ENCODE measurements at places on chromosomes 5 and 9.
A peak's percentile ranks its signal among the peaks of the same experiment; 100 is the strongest.

DNA sequence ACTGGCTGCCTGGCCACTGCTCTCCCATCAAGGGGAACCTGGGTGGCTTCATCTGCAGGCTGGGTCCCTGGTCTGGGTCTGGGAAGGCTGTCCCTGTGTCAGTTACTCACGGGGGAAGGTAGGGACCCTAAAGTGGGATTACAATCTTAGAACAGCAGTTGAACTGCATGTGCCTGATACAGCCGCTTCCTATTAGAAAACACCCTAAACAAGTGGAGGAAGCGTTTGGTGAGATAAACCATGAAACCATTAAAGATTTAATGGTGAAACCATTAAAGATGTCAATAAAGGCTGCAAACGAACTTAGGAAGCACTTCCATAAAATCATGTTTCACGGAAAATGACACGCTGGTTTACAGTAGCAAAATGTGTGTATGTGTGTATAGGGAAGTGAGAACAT, 2.5 kb upstream of the GFI1B start:
- DNase-seq = no peak

DNA sequence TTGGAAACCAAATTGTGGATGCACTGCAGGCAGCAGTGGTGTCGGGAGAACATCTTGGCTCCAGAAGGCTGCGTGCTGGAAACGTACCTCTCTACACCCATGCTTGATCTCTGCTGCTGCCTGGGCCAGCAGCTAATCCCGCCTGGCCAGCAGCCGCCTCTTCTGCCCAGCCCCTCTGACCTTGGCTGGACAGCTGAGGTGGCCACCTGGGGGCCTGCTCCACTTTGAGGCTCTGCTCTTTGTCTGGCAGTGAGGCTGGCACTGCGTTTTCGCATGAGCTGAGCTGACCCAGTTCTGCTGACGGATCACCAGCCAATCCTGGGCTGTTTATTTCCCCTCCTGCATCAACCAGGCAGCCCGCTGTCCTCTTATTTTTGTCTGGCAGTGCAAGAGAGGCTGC, 154.9 kb downstream of the TENT4A start:
- no peak for DNase-seq

GRCh38 chr5:109550077-109550476, 139.7 kb upstream of the MAN2A1 start:
- DNase-seq = no peak

- no peak for DNase-seq
Observed at GRCh38 chr5:68681929-68682328, 411.9 kb upstream of the SLC30A5 start.

GRCh38 chr5:80318212-80318611, 1.6 kb upstream of the SPZ1 start:
- no peak for DNase-seq

GRCh38 chr9:124708633-124709291, 62.3 kb downstream of the NR6A1 start:
- DNase-seq = no peak

GRCh38 chr5:112234000-112234399, 185.1 kb downstream of the EPB41L4A start:
- no peak for DNase-seq

- DNase-seq = no peak
Observed at GRCh38 chr9:124216474-124217176, 41.1 kb upstream of the NEK6 start.

DNA sequence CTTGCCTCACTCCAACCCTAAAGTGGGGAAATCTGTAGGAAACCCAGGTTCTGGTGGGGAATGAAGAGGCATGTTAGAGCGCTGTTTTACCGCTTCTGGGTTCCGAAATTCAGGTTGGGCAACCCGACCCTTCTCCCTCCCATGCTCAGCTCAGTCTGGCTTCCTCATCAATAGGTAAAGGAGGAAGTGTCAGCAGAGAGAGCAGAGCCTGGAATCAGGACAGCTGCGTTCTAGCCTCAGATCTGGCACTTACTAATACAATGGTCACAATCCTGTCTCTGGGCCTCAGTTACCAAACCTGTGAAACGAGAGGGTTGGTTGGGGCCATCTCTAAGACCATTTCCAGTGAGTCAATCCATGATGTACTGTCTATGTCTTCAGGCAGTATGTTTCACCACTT, 16.2 kb upstream of the TNIP1 start:
- no peak for DNase-seq

DNA sequence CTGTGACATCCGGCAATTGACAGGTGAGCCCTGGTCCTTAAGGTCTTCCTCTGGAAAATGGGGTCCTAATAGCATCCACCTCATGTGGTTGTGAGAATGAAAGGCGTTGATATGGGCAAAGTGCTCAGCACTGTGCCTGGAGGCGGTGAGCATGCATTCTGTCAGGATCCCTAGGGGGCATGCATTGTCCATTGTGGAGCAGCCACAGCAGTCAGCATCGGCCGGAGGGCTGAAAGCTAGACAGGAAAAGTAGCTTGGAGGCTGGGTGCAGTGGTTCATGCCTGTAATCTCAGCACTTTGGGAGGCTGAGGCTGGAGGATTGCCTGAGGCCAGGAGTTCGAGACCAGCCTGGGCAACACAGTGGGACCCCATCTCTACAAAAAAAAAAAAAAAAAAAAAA, 122.2 kb downstream of the LHX2 start:
- peak; percentile 65 for DNase-seq

DNA sequence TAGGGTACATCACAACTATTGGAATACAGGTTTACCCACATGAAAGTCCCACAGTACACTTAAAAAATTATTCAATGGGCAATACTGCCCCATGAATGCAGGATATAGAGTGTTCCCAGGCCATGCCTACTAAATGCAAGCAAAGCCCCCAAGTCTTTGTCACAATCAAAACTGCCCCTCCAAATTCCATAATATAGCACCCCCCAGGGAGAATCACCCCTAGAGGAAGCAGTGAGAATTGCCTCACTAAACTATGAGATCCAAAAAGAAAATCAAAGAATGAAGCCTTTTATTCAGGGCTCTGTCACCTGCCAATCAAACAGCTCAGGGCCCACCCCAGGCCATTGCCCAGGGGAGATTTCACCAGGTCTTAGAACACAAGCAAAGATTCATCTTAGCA, 90.8 kb downstream of the ATPSCKMT start:
- DNase-seq = no peak

- no peak for DNase-seq
Observed at GRCh38 chr5:90480699-90481098, 6.0 kb downstream of the POLR3G start.

DNA sequence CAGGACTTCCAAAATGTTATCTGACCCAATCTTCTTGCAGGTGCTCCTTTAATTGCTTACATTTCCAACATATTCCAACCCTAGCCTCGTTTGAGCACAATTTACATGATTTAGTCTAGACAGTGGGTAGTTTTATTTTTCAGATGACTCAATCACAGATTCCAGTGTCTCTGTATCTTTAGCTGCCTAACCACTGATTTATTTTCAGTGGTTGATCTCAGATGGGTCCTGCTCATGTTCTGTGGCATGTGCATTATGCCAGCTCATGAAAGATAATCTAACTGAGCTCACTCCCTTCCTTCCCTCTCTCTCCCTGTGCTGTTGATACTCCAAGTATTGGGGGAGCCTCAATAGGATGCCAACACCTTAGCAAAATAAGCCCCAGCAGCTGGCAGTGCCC, 106.1 kb upstream of the ICE1 start:
- DNase-seq = no peak

DNA sequence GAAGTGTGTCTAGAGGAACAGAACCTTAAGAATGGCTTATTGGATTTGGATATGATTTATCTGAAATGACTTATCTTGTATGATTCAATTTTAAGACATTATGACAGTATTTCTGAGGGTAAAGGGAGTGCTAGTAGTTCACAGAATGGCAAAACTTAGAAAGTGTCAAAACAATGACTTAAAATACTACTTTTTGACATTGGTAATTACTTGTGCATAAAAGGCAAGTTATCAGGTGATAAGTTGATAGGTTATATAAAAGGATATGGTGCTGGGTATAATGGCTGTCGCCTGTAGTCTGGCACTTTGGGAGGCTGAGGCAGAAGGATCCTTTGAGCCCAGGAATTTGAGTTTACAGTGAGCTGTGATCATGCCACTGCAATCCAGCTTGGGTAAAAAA, 494.4 kb downstream of the CDH9 start:
- no peak for DNase-seq

DNA sequence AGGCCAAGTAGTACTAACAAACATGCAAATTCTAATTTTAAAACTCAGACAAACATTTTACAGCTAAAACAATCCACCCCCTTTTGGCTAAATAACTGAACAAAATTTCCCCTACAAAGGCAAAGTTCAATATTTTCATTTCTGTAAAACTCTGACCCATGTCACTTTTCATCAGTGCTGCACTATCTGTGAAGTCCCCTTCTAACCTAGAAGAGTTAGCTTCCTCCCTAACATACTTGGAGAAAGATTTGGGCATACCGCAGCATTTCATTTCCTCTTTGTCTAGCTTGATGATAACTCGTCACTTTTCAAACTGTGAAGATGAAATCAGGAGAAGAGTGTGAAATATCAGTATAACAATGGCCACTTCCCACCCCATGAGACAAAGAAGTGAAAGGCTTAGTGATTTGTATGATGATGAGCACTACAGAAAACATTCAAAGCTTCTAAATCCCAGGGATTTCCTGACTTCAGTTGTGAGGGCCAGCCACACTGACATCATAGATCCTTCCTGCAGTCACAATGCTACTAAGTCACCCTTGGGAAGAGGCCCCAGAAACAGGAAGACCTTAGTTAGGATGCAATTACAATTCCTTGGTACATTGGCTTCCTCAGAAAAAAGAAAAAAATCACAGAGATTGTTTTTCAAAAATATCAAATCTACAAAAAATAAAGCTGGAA, at the start of gene FAM81B:
FAM81B (plus strand) TSS at position 555 of the 681 bp plus-strand sequence; CDS start at position 579, 24 bp downstream.
- DNase-seq = no peak

DNA sequence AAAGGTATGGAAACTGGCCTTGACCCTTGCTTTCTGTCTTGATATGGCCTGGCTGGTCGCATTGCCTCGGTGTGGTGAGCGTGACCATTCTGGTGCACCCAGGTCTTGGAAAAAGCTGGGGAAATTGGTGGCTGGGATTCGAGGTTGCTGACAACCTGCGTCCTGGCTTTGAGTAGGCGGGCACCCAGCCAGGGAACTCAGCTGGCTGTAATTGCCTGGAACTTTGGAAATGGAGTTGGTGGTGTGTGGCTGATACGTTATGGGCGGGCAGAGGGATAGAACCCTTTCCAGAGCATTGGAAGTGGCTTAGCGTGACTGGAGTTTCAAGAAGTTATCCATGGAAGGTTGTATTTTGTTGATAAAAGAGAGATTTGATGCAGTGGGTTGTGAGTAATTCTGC, 35.2 kb downstream of the KCNMB1 start:
- DNase-seq = no peak

DNA sequence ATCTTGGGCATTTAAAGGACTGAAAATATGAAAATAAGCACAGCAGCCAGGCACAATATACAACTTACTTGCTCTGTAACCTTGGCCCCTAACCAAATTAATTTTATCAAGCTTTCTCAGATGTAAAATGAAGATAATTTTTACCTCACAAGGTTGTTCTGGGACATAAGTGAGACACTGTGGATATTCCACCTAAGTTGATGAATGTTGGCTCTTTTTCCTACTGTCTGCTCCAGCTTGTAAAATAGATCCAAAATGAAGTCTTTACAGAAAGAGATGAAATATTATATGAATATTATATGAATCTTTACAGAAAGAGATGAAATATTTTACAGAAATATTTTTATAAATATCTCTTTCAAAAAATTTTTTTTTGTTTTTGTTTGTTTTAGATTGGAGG, 270.1 kb downstream of the DNAH5 start:
- no peak for DNase-seq

GRCh38 chr5:156036640-156037039, 290.3 kb upstream of the SGCD start:
- DNase-seq = no peak

- no peak for DNase-seq
Observed at GRCh38 chr5:149550268-149550583, 1.0 kb downstream of the CSNK1A1 start.

GRCh38 chr9:101977614-101978210, 239.3 kb upstream of the GRIN3A start:
- no peak for DNase-seq

- DNase-seq = no peak
Observed at GRCh38 chr5:15492545-15492944, 7.4 kb upstream of the FBXL7 start.

All from H7 (cell line).